ENCODE measurements at places on chromosomes 11 and 22.

- peak; percentile 58 for DNase-seq
These were observed 434 bp downstream of the BANF1 start for GRCh38 chr11:66002648-66003225.

DNA sequence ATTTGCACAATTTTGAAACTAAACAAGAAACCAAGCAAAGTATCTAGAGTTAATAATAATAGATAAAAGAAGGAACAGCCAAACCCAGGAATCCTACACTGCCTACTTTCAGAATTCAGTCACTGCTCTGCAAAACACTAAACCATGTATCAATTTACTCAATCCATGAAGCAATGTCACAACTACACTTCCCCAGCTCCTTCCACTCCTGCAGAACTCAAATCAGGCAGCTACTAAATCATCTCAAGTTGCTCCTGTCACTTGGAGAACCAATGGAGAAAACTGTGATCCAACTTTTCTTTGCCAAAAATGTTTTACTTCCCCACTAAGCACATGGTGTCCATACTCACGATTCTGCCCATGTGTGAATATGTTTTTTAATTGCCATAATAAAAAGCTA, 24.9 kb upstream of the C11orf58 start:
- no peak for DNase-seq

DNA sequence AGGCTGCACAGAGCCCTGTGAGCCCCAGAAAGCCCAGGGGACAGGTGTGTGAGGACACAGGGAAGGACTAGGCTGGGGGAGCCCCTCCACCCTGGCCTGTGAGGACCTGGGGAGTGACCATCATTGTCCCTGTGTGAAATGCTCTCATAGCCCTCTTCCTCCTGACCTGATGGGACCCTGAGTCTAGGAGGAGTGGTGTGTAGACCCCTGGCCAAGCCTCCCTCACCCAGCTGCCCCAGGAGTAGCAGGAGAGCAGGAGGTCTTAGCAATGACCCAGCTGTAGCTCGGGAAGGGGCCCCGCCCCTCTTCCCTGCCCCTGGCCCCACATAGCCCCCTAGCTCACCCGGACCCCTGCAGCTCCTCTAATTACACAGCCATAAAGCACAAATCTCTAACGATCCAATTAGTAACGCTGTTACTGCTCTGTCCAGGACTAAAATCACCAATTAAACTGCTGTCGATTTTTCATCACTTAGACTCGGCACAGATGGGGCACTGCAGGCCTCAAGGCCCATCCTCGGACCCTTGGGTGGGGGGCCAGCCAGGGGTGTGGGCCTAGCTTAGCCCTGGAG, 6.6 kb upstream of the CABP7 start:
- no peak for DNase-seq

DNA sequence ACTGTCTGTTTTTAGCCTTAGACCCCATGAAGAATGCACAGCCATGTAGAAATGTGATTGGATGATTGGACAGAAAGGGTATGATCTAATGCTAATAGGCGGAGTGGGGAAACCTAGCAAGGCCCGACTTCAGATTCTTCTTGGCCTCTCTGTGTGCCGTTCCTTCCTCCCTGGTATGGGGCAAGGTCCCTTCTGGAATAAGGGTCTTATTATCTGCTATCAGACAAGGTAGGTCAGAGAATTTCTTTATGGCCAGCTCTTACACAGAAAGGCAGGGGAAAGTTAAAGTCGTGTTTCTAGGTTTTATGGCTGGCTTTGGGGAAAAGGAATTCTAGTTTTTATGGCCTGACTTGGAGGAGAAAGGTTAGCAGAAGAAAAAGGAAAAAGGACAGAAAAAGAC, 30.6 kb downstream of the DBX1 start:
- DNase-seq: no peak

DNA sequence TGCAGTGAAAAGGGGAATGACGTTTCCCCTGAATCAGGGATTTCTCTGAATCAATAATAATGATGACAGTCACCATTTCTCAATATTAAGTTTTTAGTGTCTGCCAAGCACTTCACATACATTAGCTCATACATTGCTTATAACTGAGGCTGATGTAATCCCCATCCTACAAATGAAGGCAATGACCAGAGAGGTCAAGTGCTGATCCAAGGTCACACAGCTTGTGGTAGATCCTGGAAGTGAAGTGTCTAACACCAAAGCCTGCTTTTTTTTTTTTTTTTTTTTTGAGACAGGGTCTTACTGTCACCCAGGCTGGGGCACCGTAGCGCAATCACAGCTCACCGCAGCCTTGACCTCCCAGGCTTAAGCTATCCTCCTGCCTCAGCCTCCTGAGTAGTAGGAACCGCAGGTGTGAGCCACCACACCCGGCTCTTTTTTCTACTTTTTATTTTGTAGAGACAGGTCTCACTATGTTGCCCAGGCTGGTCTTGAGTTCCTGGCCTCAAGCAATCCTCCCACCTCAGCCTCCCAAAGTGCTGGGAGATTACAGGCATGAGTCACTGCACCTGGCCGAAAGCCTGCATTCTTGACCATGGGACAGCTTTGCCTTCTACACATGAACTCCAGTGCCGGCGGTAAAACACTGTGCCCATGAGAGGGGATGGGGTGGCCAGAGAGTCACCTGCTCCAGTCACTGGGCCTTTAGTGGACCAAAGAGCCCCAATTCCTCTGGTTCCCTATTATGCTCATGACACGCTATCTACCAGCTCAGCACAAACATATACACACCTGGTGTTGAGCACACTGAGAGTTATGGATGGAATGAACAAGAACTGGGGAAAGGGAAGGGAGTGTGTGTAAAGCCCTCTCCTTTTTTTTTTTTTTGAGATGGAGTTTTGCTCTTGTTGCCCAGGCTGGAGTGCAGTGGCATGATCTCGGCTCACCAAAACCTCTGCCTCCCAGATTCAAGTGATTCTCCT, 17.4 kb downstream of the ARHGAP1 start:
- no peak for DNase-seq

DNA sequence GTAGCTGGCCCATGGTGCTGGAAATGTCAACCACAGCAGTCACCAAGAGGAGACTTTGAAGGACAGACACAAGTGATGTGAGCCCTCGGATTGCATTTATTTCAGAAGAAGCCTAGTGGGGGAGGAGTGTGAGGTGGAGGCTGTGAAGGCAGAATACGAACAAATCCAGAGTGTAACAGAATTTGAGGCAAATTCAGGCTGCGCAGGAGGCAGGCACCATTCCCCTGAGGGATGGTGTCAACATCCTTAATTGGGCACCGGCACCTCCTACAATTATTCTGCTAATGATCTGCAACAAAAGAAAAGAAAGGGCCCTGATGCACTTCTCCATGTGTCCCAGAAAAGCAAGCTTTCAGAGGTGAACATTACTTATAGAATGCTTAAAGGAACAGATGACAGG, 32.2 kb downstream of the CWC15 start:
- DNase-seq: no peak

- DNase-seq: no peak
These were observed 290.3 kb upstream of the API5 start for GRCh38 chr11:43021466-43021865.

- DNase-seq: no peak
These were observed 56.4 kb downstream of the SMIM38 start for GRCh38 chr11:69211920-69212797.

GRCh38 chr11:130278745-130279144, 36.0 kb downstream of the ZBTB44 start:
- DNase-seq: no peak

GRCh38 chr11:68838572-68838964, 3.1 kb downstream of the CPT1A start:
- DNase-seq: no peak

DNA sequence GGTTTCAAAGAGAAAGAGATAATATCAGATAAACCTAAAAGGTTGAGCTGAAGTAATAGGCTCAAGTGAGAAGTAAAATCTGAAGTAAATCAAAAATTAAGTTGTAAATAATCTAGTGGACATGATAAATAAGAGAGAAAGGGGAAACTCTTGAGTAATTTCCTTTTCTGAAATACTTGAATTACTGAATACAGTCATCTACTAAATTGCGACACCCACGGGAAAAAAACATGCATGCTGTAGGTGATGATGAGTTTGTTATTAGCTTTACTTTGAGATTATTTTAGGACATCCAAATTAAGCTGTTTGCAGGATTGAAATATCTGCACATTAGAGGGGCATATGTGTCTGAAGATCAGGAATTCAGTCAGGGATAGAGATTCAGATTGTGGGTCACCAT, 50.0 kb upstream of the CARD18 start:
- no peak for DNase-seq

DNA sequence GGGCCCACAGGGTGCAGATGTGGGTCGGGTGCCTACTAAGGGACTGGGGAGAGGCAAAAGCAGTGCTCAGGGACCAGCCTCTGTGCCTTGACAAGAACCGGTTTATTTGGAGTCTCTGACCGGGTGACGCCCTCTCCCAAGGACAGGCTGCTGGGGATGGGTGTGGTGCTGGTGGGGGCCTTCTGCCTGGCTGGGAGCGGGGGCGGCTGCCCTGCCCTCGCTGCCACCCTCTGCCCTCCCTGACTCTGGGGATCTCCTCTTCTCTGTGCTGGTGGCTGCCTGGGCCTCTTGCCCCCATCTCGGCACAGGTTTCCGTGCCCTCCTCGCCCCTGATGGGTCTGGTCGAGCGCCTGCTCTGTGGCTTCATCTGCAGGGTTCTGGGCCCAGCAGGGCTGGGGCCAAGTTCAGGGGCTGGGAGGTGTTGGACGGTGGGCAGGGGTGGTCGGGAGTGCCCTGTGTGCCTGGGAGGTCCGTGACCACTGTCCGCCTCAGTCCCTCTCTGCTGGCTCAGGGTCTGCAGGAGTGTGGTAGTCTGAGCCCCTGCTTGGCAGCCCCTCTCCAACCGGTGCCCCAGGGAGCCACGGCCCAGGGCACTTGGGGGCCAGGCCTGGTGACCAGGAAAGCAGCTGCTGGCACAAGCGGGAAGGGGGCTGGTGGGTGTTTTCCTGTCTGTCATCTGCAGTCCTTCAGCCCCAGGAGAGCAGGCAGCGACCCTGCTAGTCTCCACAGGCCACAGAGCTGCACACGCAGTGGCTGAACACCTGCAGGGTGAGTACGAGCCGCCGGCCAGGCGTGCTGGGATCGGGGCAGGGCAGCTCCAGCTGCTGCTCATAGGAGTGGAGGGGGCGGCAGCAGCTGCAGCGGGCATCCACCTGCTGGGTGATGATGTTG, 23.5 kb downstream of the MUC6 start:
- DNase-seq: no peak

GRCh38 chr11:45761659-45762058, 43.3 kb upstream of the SLC35C1 start:
- no peak for DNase-seq

DNA sequence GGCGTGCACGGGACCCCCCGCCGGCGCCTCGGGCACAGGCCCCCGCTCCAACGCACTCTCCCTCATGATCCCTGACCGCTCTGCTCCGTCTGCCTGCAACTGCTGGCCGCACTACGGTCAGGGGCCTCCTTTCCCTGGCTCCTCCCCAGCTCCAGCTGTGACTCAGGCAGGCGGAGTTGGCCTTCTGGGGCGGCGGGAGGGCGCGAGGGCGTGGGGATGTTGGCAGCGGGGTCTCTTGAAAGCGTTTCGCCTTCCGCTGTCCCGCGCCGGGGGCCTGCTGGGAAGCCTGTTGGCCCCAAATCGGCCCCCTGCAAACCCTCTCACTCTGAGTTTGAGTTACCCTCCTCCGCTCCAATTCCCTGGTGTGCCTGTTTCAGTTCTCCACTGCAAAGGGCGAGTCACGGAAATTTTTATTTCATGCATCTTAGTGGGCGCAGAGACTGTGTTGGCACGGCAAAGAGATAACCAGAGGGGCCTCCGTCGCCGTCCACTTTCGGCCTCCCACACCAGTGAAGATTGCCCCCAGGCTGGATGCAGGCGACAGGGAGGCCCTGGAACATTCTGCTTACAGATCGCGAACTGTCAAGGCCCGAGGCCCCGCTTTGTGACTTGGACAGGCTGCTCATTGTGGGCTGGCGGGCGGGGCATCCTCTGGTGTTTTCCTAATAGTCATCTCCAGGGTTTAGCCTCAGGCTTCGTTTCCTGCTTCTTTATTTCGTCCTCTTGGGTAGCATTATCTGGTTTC, at the start of gene CAVIN3:
Gene CAVIN3 (minus strand): TSS at position 91 of the 745 bp plus-strand sequence. CDS start 25 bp downstream, at position 66.
- peak; percentile 15 for DNase-seq

DNA sequence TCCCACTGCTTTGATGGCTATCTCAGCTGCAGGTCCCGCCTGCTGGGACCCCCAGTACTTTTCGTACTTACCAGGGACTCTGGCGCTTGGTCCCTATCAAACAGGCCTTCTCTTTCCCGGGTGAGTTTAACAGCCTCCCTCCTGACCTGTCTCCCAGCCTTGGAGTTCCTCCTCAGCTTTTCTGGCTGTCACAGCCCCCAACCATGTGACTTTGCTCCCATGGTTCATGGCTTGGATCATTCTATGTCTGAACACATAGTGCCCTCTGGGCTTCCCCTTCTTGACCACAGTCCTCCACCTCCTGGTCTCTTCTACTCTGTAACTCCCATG, 56.9 kb downstream of the PARVA start:
- DNase-seq: no peak

GRCh38 chr22:39528681-39529486, 3.7 kb downstream of the RPS19BP1 start:
- DNase-seq: peak; percentile 84

DNA sequence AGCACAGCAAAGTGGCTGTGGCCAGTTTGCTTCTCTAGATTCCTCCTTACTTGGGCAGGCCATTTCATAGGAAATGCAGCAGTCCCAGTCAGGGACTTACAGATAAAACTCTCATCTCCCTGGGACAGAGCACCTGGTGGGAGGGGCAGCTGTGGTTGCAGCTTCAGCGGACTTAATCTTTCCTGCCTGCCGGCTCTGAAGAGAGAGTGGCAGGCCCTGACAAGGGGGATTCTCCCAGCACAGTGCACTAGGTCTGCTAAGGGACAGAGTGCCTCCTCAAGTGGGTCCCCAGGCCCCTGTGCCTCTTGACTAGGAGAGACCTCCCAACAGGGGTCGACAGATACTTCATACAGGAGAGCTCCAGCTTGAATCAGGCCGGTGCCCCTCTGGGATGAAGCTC, 1649.1 kb downstream of the LRRC4C start:
- no peak for DNase-seq

- no peak for DNase-seq
These were observed 56.0 kb downstream of the PACSIN2 start for GRCh38 chr22:42958937-42959336.

DNA sequence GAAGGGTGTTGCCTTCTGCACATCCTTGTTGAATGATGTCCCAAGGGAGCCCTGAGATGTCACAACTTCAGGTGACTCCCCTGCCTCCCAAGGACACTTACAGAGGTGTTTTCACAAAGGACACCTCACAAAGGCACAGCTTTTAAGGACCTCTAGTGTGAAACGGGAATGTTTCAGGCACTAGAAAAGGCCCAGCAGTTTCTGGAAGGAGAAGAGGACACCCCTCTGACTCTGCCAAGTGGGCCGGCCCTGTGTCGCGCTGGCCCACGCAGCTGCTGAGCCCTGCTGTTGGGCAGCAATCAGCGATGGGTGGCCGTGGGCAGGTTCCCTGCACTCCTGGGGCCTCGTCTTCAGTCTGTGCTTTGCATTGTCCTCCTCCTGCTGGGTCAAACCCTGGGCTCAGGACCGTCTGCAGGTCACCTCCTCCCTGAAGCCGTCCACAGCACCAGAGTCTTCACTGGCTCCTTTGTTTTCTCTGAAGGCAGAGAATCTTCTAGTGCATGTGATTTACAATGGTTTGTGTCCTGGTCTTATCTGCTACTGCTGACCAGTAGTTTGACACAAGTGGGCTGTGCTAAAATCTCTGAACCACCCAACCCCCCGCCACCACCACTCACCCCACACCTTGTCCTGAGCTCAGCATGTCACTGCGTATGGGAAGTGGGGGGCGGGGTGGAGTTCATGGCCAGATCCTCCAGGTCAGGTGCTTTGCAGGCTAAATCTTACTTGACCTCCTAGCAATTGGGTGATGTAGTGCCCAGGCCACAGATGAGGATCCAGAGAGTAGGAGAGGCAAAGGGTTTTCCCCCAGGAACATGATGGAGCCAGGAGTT, 3.2 kb downstream of the LINC01488 start:
- no peak for DNase-seq

- no peak for DNase-seq
These were observed 32.4 kb upstream of the CD44 start for GRCh38 chr11:35106595-35106994.
